ENCODE measurements at places on chromosomes 1 and 21. TPM values are rescaled to one million over a fixed set of nuclear protein-coding genes. Genes with fewer than 3 reads are reported as not detected.

Gene UBE2U
- total RNA-seq = not detected

GRCh38 chr1:107804741-107805140, 160.2 kb downstream of the VAV3 start:
- DNase-seq = no peak

GRCh38 chr1:25648681-25649440, 32.3 kb downstream of the MAN1C1 start:
- DNase-seq = no peak

GRCh38 chr1:193538680-193539079, 352.3 kb upstream of the B3GALT2 start:
- peak; percentile 5 for DNase-seq

GRCh38 chr1:57674801-57675200, 250.9 kb upstream of the DAB1 start:
- no peak for DNase-seq

Gene RHBG
- not detected for total RNA-seq

DNA sequence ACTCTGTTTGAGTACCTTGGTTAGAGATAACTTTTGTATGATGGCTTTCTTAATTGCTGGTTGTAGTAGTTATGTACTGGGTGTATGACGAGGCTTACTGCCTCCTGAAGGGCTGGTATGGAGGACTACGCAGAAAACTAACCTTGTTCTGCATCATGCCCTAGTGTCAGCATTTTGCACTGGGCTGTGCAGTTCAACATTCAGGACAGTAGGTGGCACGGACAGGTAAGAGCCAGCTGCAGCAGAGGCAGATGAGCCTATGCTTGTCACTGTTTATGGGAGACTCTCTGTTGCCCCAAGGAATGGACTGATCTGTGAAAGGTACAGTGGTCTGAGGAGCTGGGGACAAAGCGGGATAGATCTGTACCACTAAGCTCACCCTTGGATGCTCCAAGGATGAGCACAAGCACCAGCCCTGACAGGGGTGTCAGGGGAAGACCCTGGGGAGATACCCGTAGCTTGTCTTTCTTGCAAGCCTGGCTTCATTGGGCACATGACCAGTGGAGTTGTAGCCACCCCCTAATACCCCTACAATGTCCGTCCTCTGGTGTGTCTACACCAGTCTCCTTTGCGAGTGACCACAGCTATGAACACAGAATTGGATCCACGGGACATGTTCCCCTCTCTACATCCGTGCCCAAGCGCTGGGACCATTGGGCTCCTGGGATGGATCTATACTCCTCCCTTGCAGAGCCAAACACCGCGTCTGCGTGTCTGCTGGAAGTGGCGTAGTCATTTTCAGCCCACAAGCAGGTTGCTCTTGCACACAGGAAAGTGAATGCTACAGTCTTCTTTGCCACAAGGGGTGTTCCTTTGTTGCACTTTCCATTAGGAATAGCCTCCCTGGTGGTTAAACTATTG, 51.1 kb upstream of the CFHR3 start:
- no peak for DNase-seq

DNA sequence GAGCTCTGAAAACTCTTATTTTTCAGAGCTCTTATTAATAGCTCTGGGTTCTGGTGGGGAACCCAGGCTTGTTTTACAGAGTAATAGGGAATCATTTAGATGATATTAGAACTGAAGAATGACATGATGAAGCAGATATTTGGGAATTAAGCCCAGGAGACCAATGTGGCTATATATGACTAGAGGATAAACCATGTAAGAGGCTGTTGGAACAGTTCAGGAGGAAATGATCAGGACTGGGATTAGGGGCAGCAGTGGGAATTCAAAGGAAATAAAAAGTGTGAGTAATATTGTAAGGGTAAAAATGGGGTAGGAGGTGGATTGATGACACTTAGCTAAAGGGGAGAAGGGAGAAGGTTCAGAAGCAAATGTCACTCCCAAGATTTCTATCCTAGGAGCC, 58.6 kb downstream of the GIPC2 start:
- DNase-seq = no peak

Gene CCDC181
- not detected for total RNA-seq

DNA sequence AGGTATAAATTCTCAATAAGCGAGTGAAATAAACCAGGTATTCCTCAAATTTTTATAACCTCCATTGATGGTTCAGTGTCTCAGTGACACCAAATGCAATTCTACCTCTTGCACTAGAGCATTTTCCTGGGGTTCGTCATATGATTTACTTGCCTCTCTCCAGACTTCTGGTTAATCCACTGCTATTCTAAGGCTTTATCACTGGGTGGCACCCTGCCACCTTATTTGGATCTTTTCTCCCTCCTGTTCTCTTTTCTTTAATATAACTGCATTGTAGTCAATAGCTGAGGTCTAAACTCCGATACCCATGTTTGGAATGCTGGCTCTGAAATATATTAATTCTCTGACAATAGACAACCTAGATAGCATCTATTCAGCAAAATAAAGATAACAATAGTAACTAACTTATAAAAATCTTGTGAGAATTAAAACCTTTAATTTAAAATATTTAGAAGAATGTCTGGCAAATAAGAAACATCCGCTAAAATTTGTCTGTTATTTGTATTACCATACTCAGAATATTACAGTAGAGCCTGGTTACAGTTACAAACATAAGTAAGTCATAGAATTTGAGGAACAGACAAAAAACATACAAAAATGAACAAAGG, 436.4 kb downstream of the PLA2G4A start:
- peak; percentile 1 for DNase-seq

Gene CYP4B1
- not detected for total RNA-seq

GRCh38 chr1:54121482-54122134, 31.2 kb downstream of the CDCP2 start:
- peak; percentile 50 for DNase-seq

GRCh38 chr1:17772615-17773212, 17.6 kb downstream of the ACTL8 start:
- no peak for DNase-seq

DNA sequence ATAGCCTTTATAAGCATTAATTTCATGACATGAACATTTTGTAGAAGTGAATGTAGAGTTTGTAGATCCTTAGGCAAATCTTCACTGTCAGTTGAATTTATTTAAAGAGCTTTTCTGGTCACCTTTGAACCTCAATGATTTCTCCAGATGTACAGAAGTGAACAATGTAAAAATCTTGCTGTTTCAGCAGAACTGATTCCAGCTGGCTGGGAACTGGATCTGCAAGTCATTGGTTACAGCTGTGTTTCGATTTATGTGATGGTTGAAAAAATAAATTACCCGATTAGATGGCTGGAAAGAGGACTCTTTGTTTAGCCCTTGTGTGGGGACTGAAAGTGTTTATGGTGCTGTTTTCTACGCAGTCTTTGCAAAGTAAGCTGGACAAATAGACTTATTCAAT, 849.8 kb downstream of the USP25 start:
- no peak for DNase-seq

GRCh38 chr1:90746857-90747256, 29.8 kb upstream of the BARHL2 start:
- no peak for DNase-seq
